NCI-H1105 treated with DMSO at 0.1 percent for 48 hours (cell line): ENCODE measurements at places on chromosomes 3 and 15.
A peak's percentile ranks its signal among the peaks of the same experiment; 100 is the strongest.

DNA sequence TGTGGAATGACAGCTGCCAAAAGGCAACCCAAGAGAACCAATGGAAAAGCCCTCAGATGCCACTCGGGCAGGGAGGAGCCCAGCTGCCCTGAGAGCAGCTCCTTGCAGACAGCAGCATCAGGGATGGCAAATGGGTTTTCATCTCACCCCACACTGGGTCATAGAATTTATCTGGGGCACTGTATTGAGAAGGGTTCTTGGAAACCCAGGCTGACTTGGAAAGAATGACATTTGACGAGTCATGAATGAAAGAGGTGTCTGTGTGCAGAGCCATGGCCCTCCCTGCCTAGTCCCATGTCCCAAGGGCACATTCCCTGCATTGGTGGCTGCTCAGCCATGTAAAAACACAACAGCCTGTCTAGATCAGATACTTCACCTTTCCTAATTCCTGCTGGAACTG is 157.9 kb upstream of the BHLHE40 start:
- DNase-seq = no peak

- DNase-seq = no peak
These were observed 80.9 kb downstream of the LRRFIP2 start for GRCh38 chr3:37093481-37093880.

DNA sequence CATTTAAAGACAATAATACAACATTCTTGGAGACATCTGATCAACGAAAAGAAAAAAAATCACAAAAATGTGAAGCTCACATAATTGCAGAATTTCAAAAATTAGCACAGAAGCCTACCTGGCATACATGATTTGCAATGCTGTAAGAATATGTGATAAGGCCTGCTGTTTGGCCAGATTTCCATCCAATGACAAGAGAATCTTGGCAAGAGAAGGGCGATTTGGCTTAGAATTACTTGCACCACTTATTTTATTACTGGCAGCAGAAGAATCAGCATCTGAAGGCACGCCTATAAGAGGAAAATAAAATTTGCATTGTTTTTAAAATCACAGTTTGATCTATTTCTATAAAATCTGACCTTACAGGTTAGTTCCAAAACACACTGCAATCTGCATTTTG is 70.3 kb upstream of the OCA2 start:
- DNase-seq = peak; percentile 5

DNA sequence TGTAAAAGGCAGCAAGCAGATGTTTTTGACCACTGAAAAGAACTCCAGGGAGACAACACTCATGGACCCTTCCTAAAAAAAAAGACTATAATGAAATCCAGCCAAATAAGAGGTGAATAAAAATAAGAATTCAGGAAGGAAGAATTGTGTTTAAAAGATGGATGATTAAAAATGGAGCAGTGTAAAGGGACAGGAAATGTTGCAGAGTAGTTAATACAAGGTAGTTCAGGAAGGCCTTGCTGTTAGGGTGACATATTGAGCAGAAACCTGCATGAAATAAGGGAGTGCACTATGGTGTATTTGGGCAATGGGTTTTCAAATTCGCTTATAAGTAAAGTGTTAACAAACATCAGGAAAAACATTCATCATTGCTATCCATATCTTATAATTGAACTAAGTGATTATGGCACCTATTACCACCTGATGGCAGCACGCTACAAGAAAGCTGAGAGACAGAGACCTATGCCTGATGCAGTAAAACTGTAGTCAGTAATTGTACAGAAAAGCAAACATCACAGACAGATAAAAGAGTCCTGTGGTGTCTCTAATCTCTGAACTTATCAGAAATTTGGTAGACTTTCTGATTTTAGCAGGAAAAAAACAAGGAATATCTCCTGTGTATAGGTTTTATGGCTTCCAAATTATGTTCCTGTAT is 5.8 kb upstream of the DBR1 start:
- peak; percentile 84 for DNase-seq

DNA sequence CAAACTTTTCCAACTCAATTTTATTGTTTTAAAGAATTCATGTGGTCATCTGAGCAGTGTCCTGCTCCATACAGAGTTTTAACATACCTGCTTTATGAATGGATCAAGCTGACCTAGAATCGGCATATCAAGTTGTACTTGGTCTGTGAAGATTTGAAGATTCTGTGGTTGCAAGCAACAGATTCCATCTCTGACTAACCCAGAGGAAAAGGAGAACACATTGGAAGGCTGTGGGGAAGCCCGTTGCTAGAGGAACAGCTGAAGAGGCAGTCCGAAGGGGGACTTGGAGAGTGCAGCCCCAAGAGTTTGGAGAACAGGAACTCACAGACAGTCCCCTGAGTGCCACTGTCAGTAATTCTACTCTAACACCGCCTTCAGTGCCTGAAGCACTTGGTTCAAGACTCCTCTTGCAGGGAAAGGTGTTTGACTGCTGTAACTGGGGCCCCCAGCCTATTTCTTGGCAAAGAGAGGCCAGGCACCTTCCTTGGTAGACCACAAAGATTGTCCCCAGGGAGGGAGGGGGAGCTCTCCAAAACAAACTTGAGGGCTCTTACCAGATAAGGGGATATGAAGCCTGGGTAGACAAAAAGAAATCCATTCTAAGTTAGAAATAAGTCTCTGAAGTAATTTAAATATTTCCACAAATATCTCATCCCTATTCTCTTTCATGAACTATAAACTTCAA is 88.8 kb downstream of the LARS2 start:
- no peak for DNase-seq

GRCh38 chr15:26007151-26007550 is 144.0 kb upstream of the ATP10A start:
- DNase-seq = no peak

GRCh38 chr3:139677388-139678155 is at the start of gene NMNAT3:
NMNAT3 (minus strand) TSS chr3:139677972; CDS start chr3:139627724, 50,248 bp downstream.
- peak; percentile 89 for DNase-seq

GRCh38 chr15:52789008-52789600 is 1.0 kb downstream of the ONECUT1 start:
- no peak for DNase-seq

DNA sequence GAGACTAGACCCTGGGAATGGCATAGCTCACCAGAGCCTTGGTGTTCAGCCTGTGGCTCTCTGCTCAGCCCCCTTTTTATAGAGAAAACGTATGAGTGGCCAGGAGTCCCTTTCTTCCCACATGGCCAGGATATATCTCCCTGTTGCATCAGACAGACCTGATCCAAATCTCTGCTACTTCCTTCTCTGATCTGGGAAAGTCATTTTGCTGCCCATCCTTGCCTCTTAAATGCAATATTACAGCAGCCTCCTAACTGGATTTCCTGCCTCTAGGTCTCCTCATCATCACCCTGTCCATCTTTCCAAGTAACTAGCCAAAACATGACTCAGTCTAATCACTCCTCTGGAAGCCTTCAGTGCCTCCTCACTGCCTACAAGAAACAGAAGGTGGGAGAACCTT is 42.9 kb downstream of the CTDSPL start:
- DNase-seq = no peak

GRCh38 chr3:149313542-149313941 is 19.9 kb downstream of the TM4SF18 start:
- DNase-seq = no peak

- DNase-seq = no peak
These were observed 28.6 kb downstream of the TFDP2 start for GRCh38 chr3:142120707-142121106.

DNA sequence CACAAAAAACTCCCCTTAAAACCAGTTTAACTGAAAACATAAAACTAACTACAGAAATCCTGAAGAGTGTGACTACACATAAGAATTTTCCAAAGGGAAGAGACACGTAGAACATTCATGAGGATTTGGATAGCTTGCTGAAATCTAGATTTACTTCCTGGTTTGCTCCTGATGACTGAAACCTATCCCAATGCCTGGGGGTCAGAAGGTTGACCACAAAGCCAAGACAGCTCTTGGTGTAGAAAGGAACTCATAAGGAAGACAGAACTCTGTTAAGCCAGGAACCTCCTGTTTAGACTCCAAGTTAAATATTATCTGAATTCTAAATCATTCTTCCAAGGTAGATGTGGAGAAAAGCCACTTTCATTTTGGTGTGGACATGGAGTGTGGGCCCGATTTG is 92.8 kb downstream of the TFG start:
- DNase-seq = no peak

- DNase-seq = no peak
These were observed 36.3 kb downstream of the MESD start for GRCh38 chr15:80953001-80953952.
